Activated CD4-positive, alpha-beta T cell treated with anti-CD3 and anti-CD28 coated beads for 24 hours (primary cell): ENCODE measurements at places on chromosomes 1 and 21.
A peak's percentile ranks its signal among the peaks of the same experiment; 100 is the strongest.

DNA sequence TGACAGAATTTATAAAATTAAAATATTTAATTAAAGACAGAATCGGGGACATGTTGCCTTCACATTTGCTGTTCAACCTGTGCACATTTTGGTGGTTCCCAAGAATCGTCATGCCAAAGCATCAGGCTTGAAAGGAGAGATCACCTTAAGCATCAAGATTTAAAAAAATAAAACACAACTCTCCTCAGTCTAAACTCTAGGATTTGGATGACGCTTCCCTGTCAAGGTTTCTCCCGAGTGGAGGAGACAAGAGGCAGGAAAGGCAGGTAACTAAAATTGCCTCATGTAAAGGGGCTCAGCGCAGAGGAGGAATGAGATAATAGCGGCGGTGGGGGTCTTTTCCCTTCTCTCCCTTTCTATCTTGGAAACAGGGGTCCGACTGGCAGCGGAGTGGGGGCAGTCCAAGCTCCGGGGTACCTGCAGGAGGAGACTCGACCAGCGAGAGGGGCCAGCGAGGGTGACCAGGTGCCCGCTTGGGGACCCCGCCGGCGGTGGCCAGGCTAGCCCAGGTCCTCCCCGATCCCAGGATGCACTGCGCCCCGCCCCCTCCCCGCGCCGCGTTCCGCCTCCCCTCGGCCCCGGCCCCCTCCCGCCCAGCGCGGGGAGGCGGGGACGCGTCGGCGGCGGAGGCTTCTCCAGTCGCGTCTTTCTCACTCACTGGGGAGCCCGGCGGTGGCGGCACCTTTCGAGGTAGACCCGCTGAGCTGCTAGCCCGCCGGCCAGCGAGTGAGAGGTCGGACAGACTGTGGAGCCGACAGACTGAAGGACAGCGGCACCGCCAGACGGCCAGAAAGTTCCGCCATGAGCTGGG is at the start of gene FNBP1L:
Gene FNBP1L, plus strand, starts transcription at position 638 of the 811 bp plus-strand sequence. Its CDS starts 164 bp downstream, at position 802.
- peak; percentile 54 for DNase-seq

DNA sequence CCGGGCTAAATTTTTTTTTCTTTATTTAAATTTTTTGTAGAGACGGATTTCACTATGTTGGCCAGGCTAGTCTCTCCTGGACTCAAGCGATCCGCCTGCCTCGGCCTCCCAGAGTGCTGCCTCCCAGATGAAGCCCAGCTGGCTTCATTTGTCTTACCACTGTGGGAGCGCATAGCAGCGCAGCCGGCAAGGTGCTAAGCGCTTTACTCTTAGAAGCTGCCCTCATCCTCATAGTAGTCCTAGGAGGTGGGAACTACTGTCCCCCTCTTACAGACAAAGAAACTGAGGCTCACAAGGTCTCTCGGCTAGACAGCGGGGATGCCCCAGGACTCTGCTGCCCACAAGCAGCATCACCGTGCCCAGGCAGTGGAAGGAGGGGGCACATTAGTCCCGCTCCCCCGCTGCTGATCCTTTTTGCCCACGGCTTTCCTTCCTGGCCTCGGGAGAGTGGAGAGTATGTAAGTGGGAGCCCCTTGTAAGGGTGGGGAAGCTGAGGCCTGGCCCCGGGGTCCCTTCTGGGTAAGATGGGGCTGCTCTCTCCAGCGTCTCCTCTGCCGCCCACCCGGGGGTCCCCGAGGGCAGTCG is 726 bp downstream of the TMEM54 start:
- no peak for DNase-seq

- DNase-seq = no peak
Measured at GRCh38 chr1:20530306-20530705, 22.1 kb upstream of the FAM43B start.

GRCh38 chr1:60394436-60394835 is 320.9 kb upstream of the C1orf87 start:
- no peak for DNase-seq

DNA sequence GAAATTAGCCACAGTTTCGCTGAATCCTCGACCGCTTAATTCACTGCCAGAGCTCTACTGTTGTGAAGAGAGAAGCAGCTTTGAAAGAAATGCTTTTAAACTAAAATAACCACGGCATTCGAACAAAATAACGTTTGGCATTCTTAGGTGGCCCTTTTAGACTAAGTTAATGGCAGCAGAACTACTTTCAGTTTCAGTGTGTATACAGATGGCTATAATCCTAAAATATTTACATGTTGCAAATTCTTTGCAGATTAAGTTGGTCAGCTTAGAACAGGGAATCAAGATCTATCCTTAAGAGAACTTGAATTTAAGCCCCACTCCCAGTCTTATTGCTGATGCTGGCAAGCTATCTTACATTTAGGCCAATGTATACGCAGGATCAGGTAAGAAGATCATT is 62.7 kb downstream of the ADSS2 start:
- DNase-seq = no peak

DNA sequence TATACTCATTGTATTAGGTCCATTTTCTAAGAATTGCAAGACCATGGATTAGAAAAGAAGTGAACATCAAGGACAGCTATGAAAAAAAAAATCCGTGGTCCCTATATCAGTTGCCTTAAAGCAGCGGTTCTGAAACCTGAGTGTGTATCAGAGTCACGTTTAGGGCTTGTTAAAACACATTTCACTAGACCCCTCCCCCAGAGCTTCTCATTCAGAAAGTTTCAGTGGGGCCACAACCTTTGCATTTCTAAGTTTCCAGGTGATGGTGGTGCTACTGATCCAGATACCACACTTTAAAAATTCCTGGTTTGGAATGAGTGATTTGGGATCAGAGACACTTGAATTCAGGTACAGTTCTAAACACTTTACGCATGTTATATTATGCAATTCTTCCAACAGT is 96.1 kb upstream of the PRMT6 start:
- no peak for DNase-seq

DNA sequence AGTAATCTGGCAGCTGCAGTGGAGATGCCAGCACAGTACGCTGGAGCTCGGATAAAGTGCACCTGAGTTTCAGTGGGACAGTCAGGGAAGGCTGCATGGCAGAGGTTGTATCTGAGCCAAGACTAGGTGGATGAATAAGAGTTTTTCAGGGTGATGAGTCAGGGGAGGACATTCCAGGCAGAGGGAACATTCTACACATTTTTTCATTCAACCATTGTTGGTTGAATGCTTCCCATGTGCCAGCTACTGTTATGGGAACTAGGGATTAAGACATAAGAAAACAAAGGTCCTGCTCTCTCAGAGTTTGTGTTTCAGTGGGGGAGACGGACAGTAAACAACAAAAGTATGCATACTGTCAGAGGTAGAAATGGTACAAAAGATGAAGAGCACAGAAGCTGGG is 5.2 kb downstream of the LEPR start:
- DNase-seq = no peak

DNA sequence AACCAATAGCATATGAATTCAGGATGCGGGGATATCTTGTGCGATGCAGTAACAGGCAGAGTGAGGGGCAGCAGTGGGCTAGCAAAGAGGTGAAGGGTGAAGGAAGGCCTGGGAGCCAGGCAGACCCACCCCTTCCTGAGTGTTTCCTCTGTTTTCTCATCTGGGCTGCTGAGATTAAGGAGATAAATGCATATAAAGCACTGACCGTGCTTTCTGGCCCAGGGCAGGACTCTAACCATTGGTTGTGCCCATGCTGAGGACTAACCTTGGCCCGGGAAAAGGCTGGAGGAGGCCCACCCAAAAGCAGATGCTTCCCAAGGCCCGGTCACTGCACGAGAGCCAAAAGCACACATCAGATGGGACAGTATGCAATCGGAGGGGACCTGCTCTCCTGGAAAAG is 87.6 kb downstream of the PSMG1 start:
- DNase-seq = no peak

GRCh38 chr21:15272171-15272570 is 207.4 kb upstream of the NRIP1 start:
- no peak for DNase-seq

GRCh38 chr1:108012553-108012952 is 47.6 kb upstream of the VAV3 start:
- DNase-seq = no peak

DNA sequence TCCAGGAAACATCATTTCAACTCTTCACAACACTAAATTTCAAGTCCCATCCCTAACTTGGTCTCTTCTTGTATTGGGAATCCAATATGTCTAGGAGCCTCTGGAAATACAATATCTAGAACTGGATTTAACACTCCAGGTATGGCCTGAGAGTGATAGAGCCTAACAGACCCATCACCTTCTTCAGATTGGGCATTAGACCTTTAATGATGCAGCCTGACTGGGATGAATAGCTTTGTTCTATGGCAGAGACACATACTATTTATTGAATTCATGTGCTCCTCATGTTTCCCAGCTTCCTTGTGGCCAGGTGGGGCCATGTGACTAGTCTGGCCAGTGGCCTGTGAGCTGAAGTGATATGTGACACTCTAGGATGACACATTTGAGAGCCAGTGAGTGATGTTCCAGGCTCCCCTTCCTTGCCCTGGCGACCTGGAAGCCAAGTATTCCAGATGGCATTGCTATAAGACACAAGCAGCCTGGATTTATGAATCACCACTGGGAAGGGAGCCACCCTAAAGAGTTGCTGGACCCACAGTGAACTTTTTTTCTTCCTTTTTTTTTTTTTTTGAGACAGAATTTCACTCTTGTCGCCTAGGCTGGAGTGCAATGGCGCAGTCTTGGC is 31.0 kb upstream of the POU3F1 start:
- no peak for DNase-seq

- no peak for DNase-seq
Measured at GRCh38 chr1:41683681-41684500, 199.4 kb upstream of the EDN2 start.

GRCh38 chr1:216054600-216054999 is 368.6 kb downstream of the USH2A start:
- DNase-seq = no peak

- peak; percentile 48 for DNase-seq
Measured at GRCh38 chr1:15584489-15585363, at the start of gene AGMAT. Gene AGMAT, minus strand, starts transcription at chr1:15585051. Its CDS starts 84 bp downstream, at chr1:15584967.

DNA sequence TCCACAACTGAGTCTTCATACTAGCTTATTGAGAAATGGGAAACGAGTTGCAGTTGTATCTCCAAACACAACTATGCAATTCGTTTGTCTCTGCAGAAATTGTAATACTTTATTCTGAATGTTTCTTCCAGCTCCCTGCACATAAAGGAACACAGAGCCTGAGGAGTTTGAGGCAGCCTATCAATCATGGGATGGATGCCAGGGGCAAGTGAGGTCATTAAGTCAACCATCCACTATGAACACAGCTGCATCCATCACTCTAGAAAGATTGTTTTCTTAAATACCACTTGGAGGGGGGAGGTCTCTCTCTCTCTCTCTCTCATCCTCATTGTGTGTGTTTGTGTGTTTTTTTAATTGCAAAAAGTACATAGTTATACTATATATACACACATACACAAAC is 2.9 kb upstream of the PSMB2 start:
- DNase-seq = no peak

DNA sequence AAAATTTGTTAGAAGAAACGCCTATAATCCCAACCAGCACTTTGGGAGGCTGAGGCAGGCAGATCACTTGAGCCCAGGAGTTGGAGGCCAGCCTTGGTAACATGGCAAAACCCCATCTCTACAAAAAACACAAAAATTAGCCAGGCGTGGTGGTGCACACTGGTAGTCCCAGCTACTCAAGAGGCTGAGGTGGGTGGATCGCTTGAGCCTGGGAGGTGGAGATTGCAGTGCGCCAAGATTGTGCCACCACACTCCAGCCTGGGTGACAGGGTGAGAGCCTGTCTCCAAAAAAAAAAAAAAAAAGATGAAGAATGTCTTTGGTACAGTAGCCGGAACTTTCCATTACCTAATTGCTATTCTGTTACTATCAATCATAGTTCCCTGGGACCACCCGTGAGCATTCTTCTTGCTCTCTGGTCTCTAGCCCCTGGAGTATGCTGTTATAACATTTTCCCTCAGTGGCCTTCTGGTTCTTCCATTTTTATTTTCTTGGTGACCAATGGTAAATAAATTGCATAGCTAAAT is 43.4 kb downstream of the WASF2 start:
- DNase-seq = no peak

DNA sequence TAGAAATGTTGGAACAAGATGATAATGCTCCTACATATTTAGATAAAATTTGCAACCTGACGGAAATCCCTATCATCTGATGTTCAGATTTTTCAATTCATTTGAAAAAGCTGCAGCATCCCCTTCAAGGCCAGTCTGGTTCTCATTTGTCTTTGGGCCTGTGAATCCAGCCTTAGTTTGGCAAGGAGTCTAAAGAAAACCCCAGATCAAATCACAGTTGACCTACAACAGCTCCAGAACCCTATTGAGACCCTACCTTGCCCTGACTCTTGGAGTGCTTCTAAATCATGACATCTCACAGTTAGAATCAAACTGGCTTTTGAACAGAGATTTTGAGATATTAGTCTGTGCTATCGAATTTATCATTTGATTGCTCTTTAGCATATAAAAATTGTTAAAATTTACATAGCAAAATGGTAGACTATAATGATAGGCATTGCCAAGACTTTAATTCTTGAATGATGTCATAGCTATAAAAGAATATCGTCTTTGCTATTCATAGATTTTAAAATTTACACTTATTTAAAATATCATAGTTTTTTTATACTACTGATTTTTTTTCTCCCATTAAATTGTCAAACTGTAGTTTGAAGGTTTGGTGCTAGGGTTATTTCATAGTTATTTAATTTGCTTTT is 2.2 kb downstream of the PPP2R5A start:
- no peak for DNase-seq

DNA sequence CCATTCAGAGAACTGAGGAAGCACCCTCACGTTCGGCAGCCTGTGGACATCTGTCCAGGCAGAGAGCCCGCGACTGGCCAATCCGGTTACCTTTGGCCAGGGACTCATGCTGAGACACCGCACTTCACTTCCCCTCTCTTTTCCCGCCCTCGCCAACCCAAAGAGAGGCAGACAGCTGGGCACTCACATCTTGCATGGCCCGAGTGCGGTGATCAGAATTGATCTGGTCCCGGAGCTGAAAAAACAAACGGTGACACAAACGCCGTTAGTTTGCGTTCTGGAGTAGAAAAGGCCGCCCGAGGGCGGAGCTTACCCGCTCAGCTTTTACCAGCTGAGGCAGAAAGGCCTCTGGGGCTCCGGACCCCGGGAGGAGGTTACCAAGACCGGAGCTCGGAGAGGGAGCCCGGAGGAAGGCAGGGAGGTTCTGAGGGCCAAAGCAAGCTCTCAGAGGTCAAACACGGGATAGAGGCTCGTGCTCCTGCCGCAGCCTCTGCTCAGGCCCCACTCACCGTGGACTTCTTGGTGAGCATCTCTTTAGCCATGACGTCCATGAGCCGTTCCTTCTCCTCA is 376 bp downstream of the SF3A3 start:
- DNase-seq = no peak

DNA sequence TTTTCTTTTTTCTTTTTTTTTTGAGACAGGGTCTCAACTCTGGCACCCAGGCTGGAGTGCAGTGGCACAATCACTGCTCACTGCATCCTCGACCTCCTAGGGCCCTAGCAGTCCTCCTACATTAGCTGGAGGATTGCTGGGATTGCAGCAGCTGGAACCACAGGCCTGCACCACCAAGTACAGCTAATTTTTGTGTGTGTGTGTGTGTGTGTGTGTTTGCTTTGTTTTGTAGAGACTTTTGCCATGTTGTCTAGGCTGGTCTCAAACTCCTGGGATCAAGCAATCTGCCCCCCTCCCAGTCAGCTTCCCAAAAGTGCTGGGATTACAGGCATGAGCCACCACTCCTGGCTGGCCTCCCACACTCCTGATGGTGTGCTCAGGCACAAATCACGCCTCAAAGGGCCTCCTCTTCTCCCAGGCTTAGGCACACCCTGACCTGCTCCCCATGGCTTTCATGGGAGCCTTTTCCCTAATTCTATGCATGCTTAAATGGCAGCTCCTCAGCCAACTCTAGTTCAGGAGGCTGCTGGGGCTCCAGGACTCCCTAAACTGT is 9.4 kb downstream of the FAM229A start:
- DNase-seq = no peak

- no peak for DNase-seq
Measured at GRCh38 chr1:243597383-243597782, 252.7 kb downstream of the AKT3 start.
